Glomerular endothelial cell (primary cell): ENCODE measurements at places on chromosomes 12 and 14. TPM values are rescaled to one million over a fixed set of nuclear protein-coding genes. Genes with fewer than 3 reads are reported as not detected.

Gene TRHDE
- 1.5 and 2.9 TPM in 2 replicates for total RNA-seq

DNA sequence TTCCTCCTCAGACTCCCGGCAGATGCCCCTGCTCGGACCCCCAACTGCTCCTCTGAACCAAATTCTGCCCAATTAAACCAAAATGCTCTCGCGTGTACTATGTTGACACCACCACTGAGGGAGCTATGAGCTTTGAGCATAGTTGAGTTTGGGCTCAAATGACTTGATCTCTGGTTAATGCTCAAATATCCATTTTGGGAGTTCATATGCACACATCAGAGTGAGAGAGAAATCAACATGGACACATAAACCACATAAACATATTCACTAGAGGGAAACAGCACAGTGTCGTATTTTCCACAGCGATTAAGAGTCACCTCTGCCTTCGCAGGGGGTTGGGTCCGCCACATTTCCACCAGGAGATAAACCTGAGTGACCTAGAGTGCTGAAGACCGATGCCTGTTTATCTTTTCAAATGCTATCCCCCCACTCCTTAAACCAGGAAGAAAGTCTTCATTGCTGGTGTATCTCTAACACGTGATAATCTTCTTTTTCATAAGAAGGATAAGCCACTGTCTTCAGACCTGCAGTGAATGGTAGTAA is 59.4 kb upstream of the FOXN3 start:
- no peak for DNase-seq

DNA sequence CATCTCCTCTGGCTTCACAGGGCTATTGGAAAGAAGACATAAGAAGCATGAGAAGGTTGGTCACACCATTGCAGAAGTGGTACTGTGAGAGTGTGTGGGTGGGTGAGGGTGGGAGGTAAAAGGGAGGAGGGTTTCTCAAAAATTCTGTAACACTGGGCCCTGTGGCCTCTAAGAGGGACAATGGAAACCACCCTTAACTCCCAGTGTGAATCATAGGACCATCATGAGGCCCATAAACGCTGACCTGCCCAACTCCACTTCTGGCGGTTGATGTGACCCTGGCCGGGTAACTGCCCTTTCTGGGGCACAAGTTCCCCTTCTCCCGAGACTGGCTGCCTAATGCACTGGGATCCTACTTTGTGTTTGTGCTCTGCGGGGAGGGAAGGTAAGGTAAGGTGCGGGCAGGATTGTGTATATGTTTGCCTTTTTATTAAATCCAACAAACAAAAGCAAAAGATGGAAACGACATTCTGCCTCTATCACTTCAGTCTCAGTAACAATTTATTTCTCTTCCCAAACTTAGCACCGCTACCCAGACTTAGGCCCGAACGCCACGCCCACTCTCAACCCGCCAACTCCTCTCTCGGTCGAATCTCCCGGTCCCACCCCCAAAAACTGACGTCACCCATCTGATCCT is 551 bp downstream of the METTL1 start:
- no peak for DNase-seq

Gene DBX2
- not detected in 2 replicates for total RNA-seq

- no peak for DNase-seq
Observed at GRCh38 chr12:67520606-67521005, 127.9 kb upstream of the DYRK2 start.

Gene LGALS3
- 38.2 and 61.0 TPM in 2 replicates for total RNA-seq

DNA sequence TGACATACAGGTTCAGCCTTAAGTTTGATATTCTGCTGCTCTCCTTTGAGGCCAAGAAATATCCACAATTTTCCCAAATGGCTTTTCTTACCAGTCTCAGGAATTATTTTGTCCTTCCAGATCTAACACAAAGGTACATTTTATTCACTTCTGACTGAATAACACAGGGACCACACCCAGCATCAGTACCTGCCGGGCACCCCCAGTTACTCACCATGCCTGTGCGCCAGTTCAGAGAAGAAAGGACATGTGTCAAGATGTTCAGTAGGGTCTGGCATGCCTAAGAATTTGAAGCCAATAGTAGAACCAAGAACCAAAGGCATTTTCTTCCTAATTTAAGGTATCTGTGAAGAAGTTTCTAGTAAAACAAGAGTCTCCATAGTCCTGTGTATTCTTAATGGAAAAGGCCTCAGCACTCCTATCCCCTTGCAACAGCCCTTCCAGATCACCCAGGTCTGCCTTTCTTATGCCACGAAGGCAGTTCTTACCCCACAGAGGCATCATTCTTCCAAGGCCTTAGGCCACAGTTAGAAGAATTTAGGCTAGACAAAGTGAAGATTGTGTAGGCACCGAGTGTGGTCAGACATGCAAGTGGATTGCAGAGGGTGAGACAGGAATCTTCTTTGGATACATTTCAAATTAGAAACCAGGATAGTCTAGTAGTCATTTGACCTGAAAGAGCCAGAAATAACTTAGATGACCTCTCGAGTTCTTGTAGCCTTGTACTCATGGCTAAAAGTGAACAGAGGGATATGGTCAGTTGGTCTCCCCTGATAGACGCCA is 140.1 kb upstream of the HIF1A start:
- no peak for DNase-seq

Gene TEX22
- 0.15 and 0.18 TPM in 2 replicates for total RNA-seq

DNA sequence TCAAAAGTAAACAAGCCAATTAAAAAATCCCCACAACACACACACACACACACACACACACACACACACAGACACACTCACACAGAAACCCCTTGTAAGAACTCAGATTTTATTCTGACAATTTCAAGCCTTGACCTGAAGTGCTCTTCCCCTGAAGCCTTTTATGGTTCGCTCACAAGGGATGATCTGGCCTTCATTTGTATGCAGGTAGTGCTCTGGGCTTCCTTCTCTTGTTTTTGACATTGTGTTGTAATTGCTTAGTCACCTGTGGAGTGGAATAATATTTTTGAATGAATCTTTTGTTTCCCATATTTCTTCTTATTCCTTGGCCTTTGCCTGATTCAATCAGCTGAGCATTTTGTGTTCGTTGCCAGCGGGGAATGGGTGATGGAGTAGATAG is 83.3 kb upstream of the CSRP2 start:
- DNase-seq, result no peak

Gene MYO1H
- total RNA-seq, result not detected in 2 replicates

- no peak for DNase-seq
Observed at GRCh38 chr12:92863251-92863650, 65.8 kb downstream of the EEA1 start.
